ENCODE measurements at places on chromosomes 7 and 10.
A peak's percentile ranks its signal among the peaks of the same experiment; 100 is the strongest.

DNA sequence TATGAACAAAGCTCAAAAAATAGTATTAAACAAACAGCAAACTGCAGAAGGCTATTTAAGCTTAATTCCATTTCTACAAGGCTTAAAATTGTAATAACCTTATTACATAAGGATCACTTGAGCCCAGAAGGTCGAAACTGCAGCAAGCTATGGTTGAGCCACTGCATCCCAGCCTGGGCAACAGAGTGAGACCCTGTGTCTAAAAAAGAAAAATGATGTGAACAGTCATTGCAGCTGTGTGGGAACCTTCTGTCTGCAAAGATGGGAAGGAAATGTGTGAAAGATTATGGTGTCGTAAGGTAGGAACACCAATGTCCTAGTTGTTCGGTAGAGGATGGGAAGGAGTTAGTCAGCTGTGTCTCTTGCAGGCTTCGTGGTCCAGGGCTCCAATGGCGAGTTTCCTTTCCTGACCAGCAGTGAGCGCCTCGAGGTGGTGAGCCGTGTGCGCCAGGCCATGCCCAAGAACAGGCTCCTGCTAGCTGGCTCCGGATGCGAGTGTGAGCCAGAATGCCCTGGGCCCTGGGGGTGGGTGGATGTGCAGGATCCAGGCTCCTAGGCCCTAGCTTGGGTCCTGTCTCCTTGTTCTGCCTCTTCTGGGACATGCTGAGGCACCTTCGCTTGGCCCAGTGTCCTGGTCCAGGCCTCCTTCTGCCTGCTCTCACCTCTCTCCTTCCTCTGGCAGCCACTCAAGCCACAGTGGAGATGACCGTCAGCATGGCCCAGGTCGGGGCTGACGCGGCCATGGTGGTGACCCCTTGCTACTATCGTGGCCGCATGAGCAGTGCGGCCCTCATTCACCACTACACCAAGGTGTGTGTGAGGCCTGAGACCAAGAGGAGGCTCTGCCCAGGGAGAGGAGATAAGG, 9.1 kb downstream of the C10orf62 start:
- no peak for DNase-seq

DNA sequence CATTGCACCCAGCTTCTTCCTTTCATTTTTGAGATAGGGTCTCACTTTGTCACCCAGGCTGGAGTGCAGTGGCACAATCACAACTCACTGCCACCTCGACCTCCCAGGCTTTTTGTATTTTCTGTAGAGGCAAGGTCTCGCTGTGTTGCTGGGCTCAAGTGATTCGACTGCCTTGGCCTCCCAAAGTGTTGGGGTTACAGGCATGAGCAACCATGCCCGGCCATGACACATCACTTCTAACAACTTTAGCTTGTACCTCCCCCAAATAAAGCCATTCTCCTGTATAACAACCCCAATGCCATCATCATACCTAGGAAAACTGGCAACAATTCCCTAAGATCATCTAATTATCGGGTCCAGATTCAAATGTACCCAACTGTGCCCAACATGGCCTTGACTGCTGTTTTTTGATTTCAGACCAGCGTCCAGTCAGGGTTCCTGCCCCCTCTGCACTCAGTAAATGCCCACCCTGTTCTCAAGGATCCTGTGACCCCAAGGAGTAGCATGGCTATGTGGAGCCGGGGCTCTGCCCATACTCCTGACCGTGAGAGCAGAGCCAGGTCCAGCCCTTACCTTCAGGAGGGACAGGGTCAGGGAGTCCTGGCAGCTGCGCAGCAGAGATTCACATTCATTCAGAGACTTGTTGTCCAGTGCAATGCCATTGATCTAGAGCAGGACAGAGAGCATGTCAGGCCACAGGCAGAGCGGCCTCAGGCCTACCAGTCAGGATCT, 102.6 kb downstream of the DLG5 start:
- no peak for DNase-seq

DNA sequence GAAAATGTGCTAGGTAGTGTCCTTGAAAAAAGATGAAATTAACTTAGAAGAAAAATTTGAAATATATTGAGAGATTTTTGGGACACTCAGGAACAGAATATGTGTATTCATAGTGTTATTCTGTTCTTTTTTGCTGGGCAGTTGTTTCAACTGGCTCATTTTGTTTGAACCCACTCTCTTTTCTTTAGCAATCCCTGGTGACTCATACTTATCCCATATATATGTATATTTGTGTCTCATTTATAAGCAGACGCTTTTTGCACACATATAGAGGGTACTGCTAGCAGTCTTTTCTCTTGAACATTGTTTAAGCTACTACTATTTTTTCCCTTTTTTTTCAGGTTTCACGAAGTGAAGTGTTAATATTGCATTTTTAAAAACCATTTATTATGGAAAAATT, 1.9 kb downstream of the EXOC6 start:
- no peak for DNase-seq

DNA sequence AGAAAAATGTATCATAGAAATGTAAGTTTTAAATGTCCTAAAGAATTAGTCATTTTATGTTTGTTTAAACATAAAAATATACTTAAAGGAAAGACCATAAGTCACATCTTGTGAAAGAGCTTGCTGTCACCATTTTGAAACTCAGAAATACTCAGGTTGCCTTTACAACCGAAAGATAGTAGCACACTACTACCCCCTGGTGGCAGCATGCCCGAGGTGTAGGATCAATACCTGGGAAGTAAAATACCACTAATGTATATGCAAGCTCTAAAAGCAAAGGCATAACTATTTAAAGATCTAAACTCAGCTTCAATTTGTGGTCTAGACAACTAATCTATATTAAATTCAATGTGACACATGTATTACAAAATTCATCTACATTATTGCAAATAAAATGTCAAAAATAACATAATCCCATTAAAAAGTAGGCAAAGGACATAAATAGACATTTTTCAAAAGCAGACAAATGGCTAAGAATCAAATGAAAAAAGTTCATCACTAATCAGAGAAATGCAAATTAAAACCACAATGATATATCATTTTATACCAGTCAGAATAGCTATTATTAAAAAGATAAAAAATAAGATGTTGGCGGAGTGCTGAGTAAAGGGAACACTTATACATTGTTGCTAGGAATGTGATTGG, 47.7 kb upstream of the FGL2 start:
- DNase-seq, result peak; percentile 85

DNA sequence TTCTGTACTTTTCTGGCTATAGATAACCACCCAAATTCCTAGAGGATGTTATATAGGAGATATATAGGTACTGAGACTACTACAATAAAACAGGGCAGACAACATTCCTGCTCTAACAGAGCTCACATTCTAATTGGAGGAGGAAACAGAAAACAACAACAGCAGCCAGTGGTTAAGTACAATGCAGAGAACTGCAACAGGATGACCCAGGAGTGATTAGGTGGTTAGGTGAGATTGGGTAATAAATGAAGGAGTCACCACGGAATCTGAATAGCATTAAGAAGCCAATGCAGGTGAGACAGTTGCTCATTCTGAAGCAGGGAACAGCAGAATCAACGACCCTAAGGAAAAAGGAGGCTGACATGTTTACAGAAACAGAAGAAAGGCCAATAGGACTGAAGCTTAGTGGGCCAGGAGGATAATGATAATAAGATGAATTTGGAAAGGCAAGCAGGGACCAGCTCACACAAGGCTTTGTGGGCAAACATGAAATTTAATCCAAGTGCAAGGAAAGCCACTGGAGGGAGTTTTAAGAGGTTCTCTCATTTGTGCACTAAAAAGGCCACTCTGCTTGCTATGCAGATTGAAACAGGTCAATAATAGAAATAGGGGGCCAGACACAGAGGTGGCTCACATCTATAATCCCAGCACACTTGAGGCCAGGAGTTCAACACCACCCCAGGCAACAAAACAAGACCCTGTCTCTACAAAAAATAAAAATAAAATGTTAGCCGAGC, 16.9 kb upstream of the REEP3 start:
- DNase-seq, result no peak

DNA sequence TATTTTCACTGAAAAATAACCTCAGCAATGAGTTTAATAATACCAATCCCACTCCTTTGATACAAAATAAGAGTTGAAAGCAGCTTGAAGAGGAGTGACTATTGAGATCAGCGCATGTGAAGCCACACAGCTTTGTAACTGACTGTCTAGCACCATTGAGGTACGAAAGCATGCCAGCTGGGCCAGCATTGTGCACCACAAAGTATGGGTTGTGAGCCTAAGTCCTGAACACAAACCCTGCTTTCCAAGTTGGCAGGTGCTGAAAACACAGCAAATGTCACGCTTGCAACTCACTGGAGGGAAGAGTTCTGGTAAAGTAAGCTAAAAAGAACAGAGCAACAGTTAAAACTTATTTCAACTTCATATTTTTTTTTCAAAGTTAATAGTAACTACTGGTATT, 4.0 kb upstream of the FAM53B start:
- DNase-seq, result no peak

GRCh38 chr7:126228356-126229061, 1024.2 kb downstream of the GRM8 start:
- DNase-seq, result no peak

DNA sequence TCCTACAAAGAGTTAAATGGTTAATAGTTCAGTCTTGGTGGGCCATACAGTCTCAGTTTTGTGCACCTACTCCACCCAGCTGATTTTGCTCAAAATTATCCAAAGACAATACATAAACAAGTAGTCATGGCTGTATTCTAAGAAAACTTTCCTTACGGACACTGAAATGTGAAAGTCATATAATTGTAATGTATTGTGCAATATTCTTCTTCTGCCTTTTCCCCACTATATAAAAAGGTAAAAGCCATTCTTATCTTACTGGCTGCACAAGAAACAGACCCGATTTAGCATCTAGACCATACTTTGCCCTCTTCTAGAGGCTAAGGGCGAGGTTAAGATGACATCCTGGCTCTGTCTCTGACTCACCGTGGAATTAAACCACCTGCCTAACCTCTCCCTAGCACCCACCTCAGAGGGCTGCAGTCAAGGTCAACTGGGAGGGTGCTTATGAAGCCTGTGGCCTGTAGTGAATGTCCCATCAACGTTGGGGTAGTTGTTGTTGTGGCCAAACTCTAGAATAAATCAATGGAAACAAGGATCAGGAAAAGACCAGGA, 63.8 kb upstream of the DOCK1 start:
- DNase-seq, result no peak

DNA sequence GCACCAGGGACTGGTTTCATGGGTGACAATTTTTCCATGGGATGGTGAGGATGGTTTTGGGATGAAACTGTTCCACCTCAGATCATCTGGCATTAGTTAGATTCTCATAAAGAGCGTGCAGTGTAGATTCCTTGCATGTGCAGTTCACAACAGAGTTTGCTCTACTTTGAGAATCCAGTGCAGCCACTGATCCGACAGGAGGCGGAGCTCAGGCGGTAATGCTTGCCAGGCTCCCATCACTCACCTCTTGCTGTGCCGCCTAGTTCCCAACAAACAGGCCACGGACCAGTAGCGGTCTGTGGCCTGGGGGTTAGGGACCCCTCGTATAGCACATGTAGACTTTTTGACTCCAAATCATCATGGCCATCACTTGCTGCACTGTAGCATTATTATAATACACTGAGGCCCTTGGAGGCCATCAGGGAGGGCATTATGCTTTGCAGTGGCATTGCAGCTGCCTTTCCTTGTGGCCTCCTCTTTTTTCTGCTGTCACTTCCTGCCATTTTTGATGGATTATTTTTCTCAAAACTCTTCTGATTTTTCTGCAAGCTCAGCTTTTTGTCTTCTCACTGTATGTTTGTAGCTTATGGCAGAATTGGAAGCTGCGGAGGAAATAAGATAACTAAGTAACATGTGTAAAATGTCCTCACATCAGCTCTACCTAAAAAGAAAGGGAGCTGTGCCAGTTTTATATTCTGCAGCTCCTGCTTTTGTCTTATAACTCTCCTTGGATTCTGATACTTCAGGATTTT, 18.5 kb downstream of the CSGALNACT2 start:
- no peak for DNase-seq

DNA sequence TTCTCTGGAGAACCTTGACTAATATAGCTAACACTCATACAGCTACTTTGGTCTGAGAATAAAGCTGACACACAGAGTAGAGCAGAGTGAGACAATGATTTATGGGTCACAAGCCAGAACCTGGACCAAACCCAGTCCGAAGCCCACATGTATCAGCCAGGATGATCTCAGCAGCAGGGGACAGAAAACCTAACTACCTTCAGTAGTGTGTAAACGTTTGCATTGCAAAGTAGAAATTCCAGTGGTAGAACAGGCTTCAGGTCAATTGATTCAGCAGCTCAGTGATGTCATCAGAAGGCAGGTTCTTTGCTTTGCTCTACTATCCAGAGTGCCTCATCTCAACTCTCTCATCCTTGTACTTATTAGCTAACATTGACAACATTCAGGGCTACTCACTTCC, 62.5 kb upstream of the PALS2 start:
- DNase-seq, result no peak

DNA sequence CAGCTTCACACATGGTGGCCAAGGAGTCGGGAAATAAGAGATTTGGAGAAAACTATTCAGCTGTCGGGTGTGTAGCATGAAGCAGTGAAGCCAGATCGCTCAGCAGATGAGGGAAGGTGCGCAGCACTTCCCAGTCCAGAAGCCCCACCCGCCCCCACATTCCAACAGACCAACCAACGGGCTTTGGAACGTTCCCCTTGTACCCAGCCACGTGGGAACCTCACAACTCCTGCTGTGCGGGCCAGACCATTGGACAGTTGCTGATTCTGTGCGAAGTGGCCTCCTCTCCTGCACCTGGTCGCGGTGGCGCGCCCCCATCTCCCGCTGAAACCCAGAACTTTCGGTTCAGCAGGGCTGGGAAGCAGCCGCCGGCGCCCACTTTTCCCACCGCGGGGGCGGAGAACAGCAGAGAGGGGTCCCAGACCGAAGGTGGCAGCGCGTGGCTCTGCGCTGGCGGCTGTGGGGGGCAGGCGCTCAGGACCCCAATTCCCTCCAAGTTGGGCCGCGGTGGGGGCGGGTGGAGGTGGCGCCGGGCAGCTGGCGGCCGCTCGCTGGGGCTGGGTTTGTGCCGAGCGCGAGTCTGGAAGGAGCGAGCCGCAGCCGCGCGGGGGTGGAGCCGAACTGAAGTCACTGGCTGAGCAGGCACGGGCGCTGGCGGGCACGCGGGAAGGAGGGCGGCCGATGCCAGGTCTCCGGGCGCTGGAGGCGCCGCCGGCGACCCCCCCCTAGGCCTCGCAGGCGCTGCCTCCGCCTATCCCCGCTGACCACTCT, 1301.5 kb upstream of the SORCS1 start:
- DNase-seq, result no peak

DNA sequence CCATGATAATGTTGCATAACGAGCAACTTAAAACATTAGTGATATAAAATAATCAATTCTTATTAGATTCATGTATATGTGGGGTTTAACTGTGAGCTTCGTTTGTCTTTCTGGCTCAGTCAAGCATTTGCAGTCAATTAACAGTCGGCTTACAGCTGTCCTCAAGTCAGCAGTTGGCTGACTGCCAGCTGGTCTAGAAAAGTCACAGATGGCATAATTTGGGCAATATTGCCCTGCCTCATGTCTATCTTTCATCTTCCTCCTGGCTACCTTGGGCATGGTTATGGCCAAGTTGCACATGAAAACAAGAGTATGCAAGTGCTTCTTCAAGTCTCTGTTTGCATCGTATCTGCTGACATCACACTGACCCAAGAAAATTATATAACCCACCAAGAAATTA, 186.1 kb upstream of the ZWINT start:
- no peak for DNase-seq

All from stimulated activated CD4-positive, alpha-beta T cell treated with anti-CD3 and anti-CD28 coated beads, TNF-alpha, amount 100 ng/mL, for 48 hours (primary cell).